ENCODE measurements at places on chromosomes 1 and 21.
A peak's percentile ranks its signal among the peaks of the same experiment; 100 is the strongest.

- DNase-seq, result no peak
Observed at GRCh38 chr1:29687166-29687565, 450.8 kb downstream of the PTPRU start.

- no peak for DNase-seq
Observed at GRCh38 chr1:77643456-77643855, 39.0 kb downstream of the ZZZ3 start.

DNA sequence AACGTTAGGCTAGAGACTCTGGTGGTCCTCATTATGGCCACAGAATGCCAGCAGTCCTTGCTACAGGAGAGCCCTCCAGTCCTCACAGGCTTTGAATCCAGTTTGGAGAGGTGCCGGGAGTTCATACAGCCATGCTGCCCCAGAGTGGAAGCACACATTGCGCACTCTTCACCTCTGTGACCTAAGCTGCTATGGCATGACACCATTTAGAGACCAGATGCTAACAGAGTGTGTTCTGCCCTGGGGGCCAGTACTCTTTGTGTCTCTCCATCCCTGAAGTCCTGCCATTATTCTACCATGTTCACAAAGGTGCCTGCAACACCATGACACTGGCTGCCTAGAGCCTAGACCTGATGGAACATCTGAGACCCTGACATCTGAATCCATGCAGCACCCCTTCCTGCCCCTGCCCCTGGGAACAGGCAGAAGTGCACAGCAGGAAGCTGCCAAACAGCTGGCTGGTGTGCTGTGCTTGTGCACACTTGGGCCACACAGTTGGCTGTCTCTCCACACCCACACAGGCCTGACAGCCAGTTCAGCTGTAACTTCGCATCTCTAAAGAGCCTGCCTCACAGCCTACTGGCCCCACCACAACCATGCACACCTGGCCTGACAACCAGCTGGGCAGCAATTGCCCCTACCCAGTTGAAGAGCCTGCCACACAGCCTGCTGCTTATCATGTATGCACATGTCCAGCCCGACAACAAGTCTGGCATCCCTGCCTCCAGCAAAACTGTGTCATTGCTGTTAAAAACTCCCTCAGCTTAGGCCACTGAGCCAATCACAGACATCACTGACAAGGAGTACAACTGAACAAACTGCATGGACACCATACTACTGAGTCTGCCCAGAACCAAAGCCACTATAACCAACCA, 49.1 kb downstream of the MCOLN2 start:
- DNase-seq, result no peak

GRCh38 chr1:31422505-31423319, 9.7 kb downstream of the SERINC2 start:
- peak; percentile 90 for DNase-seq

DNA sequence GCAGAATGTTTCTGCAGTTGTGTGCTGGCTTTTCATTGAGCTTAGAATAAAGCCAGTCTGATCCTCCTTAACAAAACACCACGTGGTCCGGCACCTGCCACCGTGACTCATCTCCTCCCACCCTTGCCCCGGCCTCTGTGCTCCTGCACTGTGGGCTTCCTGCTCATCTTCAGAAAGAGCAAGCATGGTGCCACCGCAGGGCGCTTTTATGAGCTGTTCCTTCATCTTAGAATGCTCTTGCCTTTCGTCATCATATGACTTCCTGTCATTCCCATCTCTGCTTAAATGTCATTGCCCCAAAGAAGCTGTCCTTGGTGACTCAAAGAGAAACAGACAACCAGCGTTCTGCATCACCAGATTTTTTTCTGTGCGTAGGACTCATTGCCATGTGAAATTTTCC, 117.8 kb downstream of the HHAT start:
- DNase-seq, result peak; percentile 21

DNA sequence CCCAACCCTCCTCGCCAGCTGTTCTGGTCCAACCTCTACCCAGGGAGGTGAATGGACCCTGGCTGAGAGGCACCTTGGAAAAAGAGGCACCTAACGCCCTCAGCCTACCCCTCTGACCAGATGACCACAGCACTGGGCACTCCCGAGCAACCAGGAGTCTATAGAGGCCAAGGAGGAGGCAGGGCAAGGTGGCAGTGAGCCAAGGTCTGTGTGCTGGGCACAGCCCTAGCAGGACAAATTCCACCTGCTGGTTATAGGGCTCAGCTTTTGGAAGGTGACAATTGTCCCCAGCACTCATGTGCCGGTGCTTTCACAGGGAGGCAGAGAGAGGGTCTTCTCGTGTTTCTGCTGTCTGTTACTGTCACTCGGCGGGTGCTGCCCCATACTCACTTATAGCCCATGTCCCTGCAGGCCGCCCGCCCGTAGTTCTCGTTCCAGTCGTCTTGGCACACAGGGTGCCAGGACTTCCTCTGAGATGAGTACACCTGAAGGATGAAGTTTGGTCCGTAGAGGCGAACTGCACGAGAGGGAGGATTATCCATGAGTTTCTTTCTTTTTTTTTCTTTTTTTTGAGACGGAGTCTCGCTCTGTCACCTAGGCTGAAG, 27.8 kb downstream of the TMPRSS2 start:
- DNase-seq, result no peak

- DNase-seq, result no peak
Observed at GRCh38 chr1:26452459-26453183, 19.6 kb upstream of the HMGN2 start.

- peak; percentile 56 for DNase-seq
Observed at GRCh38 chr21:26115305-26115704, 55.3 kb downstream of the APP start.

- DNase-seq, result no peak
Observed at GRCh38 chr1:163387146-163387545, 65.4 kb downstream of the NUF2 start.

- no peak for DNase-seq
Observed at GRCh38 chr1:241645199-241645598, 5.0 kb upstream of the CHML start.

DNA sequence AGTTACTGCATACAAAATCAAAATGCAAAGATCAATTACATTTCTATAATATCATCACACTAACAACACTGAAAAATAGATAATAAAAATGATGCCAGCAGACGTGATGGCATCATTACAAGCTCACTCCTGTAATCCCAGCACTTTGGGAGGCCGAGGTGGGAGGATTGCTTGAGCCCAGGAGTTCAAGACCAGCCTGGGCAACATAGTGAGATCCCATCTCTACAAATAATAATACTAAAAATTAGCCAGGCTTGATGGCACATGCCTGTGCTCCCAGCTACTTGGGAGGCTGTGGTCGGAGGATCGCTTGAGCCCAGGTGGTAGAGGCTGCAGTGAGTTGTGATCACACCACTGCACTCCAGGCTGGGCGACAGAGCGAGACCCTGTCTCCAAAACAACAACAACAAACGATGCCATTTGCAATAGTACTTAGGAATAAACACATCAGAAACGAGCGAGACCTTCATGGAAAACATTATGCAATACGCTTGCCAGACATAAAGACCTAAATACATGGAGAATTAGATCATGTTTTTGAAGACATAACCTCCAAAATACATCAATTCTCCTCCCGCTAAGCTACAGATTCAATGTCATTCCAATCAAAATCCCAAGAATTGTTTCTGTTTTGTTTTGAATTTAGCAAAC, 86.6 kb upstream of the ERRFI1 start:
- no peak for DNase-seq

DNA sequence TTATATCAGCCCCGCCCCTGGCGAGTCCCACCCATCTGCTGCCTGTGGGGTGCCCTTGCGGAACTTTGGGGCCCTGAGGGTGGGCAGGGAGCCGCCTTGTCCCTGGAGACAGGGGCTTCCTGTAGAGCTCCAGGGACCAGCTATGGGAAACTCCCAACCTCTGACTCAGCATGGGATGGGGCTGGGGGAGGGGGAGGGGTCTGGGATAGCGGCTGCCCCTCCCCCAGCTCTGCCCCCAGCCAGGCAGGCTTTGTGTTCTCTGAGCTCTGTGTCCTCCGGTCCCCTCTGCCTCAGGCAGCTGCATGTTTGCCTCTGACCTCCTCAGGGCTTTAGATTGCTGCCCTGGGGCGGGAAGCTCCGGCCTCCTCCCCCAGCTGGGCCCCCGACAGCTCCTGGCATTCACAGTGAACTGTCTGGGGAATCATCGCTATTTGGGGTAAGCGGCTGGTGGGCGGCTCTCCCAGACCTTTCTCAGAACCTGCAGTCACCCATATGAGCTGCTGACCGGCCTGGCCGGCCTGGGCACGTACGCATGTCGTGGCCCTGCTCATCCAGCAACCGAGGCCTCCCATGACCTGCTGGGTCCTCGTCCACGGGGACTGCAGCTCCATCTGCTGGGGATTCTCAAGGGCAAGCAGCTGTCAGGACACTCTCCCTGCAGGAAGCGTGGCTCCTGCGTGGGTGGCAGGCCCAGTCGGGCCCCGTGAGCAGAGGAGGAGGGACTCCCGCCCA, 17.1 kb downstream of the ARHGEF16 start:
- DNase-seq, result no peak
